HuH-7.5 (cell line): ENCODE measurements at places on chromosomes 12 and 14.
A peak's percentile ranks its signal among the peaks of the same experiment; 100 is the strongest.

- no peak for DNase-seq
Measured at GRCh38 chr14:33359288-33359881, 420.7 kb downstream of the NPAS3 start.

- no peak for DNase-seq
Measured at GRCh38 chr12:122688291-122688690, 14.9 kb downstream of the HCAR2 start.

DNA sequence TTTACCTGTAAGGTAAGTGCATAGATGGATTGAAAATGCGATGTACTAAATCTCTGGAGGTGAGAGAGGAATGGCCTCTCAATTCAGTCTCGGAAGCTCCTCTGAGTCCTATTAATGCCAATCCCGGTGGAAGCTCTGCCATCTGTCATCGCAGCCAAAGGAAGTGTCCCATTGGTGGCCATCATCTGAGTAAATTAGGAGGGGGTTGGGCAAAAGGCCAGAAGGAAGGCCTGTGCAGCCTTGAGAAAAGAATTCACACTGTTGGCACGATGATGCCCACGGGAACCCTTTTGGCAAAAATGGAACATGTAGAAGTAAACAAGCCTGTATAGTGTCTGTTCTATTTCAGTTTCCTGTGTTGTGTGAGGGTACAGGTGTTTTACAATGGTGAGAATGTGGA is 494.8 kb downstream of the NELL2 start:
- no peak for DNase-seq

GRCh38 chr14:64983439-64984310 is 3.0 kb upstream of the FNTB start:
- DNase-seq, result peak; percentile 33

DNA sequence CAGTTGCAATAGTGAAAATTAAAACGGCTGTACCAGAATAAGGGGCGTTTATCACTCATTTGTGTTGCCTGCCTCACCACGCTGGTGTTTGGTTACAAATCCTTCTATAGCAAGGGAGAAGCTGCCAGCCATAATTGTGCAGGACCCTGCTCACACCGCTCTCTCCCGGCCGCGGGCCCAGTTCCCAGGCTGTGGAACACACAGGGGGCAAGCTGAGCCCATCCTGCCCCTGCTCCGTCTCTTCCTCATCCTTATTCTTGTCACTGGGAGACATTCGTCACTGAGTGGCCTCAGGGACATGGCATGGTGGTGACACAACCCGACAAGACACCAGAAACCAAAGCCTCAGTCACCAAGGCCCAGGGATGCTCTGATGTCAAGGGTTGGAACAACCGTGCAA is 116.3 kb upstream of the FKBP4 start:
- DNase-seq, result no peak

GRCh38 chr14:35335388-35336092 is 43.4 kb downstream of the PSMA6 start:
- DNase-seq, result no peak

DNA sequence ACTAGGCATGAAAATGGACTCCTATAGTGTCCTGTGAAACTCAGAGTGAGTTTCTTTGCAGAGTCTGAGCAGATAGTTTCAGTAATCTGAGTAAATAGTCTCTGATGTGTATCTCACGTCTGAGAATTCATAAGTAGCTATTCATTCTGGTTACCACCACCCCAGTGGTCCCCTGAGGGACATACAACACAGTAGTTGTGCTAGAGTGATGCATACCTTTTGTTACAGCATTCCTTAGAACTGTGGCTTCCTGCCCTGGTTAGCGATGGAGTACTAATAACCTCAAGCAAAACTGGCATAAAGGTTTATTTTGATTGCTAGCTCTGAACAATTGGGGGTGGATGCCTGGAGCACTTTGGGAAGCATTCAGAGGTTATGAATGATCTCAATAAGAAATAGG is 114.7 kb downstream of the DAAM1 start:
- no peak for DNase-seq
